ENCODE measurements at places on chromosomes 3 and 15. TPM values are rescaled to one million over a fixed set of nuclear protein-coding genes. Genes with fewer than 3 reads are reported as not detected.

NR2E3 gene
- total RNA-seq, result not detected

AGBL1 gene
- total RNA-seq, result not detected

GRCh38 chr3:195809796-195810454 is 1.8 kb downstream of the MUC4 start:
- DNase-seq, result peak; percentile 49

GPR176 gene
- 60.0 TPM for total RNA-seq

DNA sequence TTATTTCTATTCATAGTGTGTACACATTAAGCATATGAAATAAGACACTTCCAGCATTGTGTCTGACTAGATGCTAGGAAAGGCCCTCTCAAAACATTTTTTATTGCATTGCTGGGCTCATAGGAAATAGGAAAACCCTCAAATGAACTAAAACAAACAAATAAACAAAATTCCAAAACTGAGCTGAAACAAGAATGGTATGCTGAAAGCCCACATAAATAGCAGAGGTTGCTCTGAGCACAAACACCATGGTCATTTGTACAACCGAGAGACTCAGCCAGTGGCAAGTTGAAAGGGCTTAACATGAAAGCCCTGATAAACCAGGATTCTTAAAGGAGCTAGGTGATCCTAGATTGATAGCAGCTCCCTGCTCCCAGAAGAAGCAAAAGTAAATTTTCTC is 310.0 kb upstream of the WNT5A start:
- DNase-seq, result no peak
